ENCODE measurements at places on chromosomes 6 and 20. TPM values are rescaled to one million over a fixed set of nuclear protein-coding genes. Genes with fewer than 3 reads are reported as not detected.

PABPC1L gene
- 56.2 TPM for total RNA-seq

CDH22 gene
- total RNA-seq, result not detected

TMEM74B gene
- total RNA-seq, result 2.2 TPM

DZANK1 gene
- 1.6 TPM for total RNA-seq

CCND3 gene
- total RNA-seq, result 18.9 TPM

GRCh38 chr6:72620871-72621290, 983 bp upstream of the KCNQ5 start:
- no peak for DNase-seq

DNA sequence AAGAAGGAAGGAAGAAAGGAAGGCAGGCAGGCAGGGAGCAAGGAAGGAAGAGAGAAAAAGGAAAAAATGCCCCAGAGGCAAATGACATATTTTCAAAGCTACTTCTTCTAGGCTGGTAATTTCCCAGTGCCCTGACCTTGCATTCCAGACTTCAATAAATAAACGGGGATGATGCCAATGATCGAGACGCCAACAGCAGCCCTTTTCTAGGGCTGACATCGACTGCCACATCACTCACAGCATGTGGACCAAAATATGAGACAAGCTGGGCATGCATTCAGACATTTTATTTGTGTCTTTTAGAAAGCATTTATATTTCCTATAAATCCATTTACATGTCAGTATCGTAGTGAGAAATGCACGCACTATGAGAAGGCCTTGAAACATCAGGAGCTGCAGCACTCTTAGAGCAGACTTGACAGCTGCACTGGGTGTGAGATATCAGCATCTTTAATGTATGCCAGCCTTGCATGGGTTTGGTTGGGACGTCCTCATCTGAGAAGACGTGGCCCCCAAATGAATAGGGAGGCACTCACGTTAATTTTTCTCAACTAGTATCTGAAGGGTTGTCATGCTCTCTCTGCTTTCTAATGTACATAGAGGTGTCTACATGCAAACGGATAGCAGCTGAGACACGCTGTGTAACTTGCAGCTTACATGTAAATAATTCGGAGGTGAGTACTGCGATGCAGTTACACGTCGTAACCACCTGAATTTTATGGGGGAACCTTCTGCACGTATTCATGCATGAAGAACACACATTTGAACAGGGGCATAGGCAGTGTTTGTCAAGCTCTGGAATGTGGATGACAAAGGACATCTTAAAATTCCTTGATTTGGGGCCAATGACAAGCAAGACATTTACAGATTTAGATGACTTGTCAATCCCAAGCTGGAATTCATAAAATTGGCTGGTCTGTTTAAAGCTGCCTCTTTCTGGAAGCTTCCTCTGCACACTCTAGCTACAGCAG, 149.1 kb upstream of the AGPAT4 start:
- DNase-seq, result no peak

DNA sequence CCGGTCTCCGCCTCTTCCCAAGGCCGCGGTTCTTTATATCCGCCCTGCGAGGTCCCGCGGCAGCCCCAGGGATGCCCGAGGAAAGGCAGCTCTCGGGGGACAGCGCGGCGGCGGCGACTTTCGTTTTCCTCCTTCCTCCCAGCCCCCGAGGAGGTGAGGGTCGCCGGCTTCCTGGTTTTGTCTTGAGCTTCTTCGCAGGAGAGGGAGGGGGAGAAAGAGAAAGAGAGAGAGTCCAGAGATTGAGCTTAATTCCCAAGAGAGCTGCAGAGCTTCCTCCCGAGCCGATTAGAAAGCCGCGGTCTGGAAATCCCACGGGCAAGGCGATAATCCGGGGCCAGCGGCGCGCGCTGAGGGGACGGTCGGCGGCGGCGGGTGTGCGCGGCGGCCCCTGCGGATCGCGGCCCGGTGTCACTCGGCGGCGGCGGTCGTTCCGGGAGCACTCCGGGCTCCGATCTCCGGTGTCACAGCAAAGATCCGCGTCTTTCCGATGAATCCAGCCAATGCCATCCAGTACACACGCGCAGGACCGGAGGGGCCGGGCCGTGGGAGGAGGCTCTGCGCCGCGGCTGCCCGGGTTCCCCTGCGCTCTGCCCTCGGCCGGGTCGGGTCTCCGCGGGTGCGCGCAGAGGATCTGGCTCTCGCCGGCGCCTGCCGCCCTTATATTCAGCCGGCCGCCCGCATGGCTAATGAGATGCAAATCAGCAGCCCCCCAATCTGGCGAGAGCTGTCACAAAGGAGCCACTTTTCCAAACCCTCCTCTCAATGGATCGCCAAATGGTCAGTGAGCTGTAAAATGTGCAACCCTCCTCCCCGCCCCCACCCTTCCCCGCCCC, at the start of gene DLL1:
Gene DLL1, minus strand, starts transcription at position 783 of the 833 bp plus-strand sequence. CDS start 939 bp downstream, outside the sequence.
- DNase-seq, result no peak

DNA sequence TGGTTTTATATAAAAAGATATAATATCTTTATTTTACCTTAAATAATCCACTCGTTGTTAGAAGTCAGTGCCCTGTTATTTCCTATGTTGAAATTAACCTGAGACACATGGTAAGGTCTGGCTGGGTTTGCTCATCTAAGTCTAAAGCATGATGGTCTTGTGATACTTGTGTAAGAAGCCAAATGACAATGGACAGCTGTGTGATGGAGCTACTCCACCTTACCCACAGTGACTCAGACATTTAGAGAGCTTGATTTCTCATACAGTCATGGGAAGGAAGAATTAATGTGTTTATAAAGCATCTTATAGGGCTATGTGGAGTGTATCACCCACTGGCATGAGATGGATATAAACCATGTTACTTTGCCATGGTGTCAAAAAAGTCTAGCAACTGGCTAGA, 11.7 kb downstream of the CTCFL start:
- no peak for DNase-seq

DNA sequence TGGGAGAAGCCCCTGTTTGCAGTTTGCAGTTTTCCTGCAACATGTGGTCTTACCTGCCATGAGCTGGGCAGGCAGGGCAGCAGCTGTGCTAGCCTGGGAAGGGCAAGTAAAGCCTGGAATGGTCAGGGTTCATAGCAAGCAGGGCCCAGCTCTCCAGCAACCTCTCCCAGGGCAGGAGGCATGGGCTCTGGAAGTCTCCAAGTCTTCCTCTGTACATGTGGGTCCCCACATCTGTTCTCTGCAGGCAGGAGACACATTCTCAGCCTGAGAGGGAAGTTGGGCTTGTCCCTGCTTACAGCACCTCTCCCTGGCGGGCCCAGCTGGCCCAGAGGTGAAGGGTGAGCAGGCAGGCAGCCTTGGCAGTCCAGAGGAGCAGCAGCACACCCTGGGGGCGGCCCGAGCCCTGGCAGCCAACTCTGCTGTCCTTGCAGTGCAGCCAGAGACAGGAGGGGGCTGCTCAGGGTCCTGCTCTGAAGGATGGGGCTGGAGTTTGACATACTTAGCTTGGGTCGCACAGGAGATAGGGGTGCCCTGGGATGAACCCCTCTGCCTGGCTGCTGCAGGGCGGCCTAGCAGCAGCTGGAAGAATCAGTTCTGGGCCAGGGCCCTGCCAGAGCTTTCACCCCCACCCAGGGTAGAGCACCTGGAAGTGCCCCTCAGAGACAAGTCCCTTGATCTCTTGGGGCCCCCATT, 176.0 kb downstream of the MRPL14 start:
- DNase-seq, result no peak

GRCh38 chr6:91812596-91813274, 1225.9 kb upstream of the MAP3K7 start:
- DNase-seq, result no peak

GRCh38 chr6:82362878-82363427, 664 bp upstream of the TPBG start:
- no peak for DNase-seq

GRCh38 chr20:6705106-6705766, 62.2 kb upstream of the BMP2 start:
- no peak for DNase-seq

GRCh38 chr6:7129784-7130569, 22.2 kb downstream of the RREB1 start:
- no peak for DNase-seq

DNA sequence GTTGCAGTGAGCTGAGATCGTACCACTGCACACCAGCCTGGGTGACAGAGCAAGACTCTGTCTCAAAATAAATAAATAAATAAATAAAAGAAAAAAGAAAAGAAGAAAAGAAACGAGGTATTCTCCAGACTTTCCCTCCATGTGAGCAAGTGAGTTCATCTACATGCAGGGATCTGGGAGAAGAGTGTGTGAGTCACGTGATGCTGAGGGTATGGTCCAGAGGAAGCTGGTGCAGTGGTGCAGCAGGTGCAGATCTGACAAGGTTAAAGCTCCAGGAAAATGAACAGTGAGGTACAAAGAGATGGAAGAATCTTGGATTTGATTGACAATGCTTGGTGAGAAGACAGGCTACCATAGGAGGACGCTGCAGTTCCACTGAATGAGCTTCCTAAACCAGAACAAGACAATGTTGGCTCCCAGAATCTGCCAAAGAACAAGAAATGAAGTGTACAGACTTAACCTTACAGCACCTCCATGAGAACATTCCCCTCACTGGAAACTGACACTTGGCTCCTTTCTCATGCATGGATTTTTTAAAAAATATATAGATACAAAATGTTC, 79.5 kb upstream of the BTBD3 start:
- no peak for DNase-seq

DNA sequence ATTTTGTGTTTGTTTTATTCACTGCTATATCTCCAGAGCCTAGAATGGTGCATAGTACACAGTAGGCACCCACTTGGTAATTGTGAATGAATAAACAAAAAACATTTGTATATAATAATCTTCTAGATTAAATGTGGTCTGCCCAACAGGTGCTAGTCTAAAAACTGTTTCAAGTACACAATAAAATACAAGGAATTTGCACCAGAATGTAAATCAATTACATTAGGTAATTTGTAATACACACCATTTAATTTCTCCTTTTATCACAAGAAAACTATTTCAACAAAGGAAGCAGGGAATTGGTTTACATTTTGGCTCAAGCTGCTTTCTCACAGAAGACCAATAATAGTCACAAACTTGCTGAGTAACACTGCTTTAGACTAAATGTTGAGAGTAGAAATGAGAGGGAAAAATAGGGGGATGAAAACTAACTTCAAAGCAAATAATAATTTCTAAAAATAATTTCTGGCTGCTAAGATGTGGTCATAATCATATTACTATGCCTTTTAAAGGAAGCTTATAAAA, 22.1 kb downstream of the RUNX2 start:
- DNase-seq, result no peak

GRCh38 chr6:104887350-104887749, 27.6 kb upstream of the HACE1 start:
- DNase-seq, result peak; percentile 38

Measured in NCI-H460 (cell line).